ENCODE measurements at places on chromosomes 16 and 17.

- no peak for DNase-seq
Observed at GRCh38 chr17:7352503-7352889, 534 bp downstream of the KCTD11 start.

- peak; percentile 32 for DNase-seq
Observed at GRCh38 chr16:85162478-85163277, 50.4 kb upstream of the CIBAR2 start.

GRCh38 chr17:19448341-19449268 is 37.6 kb downstream of the RNF112 start:
- peak; percentile 25 for DNase-seq

- DNase-seq: no peak
Observed at GRCh38 chr17:35666070-35666469, 65.4 kb upstream of the RASL10B start.

DNA sequence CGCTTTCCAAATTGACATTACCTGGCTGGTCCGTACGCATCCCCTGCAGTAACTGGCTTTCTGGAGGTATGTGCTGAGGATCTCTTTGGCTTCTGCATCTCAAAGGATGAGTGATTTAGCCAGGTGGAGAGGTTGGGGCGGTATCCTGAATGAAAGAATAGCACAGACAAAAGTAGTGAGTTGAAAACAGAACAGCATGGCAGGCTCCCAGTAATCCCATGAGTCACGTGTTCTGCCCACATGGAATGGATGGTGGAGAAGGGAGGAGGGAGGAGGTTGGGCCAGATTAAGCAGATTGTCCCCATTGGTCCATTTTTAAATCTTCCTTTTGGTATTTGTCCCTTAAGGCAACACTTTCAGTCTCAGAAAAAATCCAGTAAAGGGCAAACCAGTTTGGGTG is 176.0 kb downstream of the WWOX start:
- no peak for DNase-seq

GRCh38 chr17:43758497-43759174 is at the start of gene SOST:
Gene SOST, minus strand, starts transcription at chr17:43758791. Its CDS starts 50 bp downstream, at chr17:43758741.
- no peak for DNase-seq

- no peak for DNase-seq
Observed at GRCh38 chr16:23110257-23110899, 38.9 kb downstream of the USP31 start.

GRCh38 chr16:35599429-35600160 is 2140.2 kb downstream of the TP53TG3F start:
- DNase-seq: peak; percentile 81

DNA sequence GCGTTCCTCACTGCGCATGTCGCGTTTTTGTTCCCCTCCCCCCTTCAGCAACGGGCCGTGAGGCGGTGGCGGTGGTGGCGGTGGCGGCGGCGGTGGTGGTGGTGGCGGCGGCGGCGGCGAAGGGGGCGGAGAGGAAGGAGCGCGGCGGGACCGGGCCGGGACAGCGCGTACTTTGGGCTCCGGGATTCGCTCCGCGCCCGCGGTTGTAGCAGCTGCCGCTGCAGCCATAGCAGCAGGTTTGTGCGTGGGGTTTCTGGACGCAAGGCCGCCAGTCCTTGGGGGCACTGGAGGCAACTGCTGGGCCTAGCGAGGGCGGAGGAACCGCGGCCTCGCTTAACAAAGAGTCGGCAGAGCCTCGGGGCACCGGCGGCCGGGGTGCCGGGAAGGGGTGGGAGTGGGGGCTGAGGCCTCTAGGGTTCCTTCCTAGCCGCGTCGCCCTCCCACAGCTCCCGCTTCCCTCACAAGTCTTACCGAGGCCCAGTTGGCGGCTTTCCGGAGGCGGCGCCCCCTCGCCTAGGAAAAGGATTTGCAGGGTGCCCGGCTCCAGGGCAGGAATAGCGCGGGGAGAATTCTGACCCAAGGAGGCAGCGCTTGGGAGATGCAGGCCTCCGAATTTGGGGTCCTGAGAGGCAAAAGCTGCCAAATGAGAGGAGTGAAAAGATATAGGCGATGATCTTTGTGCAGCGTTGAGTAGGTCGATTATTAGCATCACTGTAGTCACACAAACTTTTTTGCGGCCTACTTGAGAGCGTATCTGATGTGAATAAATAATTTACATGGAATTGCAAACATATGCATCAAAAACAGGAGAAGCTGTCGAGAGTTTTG is at the start of gene DDX42:
TSS of gene DDX42 (plus strand) at position 30 of the 828 bp plus-strand sequence. CDS start 12,880 bp downstream, outside the sequence.
- DNase-seq: peak; percentile 20

DNA sequence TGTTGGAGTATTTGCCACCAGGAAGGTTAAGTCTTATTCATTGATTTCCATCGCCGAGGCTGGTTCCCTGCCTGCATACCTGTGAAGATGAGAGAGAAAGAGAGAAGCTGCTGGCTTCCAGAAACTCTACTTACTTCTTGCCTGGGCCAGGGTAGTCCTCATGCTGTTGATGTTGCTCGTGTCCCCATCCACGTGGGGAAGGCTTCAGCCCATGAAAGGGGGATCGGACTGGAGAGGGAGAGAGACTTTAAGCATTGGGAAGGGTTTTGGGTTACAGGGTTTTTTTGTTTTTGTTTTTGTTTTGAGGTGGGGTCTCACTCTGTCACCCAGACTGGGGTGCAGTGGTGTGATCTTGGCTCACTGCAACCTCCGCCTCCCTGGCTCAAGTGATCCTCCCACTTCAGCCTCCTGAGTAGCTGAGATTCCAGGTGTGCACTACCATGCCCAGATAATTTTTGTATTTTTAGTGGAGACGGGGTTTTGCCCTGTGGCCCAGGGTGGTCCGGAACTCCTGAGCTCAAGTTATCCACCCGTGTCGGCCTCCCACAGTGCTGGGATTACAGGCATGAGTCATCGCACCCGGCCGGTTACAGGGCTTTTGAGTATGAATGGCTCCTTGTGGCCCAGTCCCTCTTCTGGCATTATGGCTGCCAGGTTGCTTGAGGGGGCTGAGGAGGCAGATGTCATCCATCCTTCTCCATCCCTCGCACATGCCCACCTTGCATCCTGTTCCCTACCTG is 26.6 kb downstream of the ITGB3 start:
- DNase-seq: peak; percentile 97

GRCh38 chr17:63490329-63490728 is 13.5 kb downstream of the ACE start:
- DNase-seq: no peak

- DNase-seq: no peak
Observed at GRCh38 chr17:64685705-64686104, 23.6 kb upstream of the SMURF2 start.

GRCh38 chr17:59392973-59393679 is 61.7 kb downstream of the YPEL2 start:
- DNase-seq: no peak

GRCh38 chr16:4979736-4980660 is 21.9 kb downstream of the SEC14L5 start:
- no peak for DNase-seq

GRCh38 chr17:58913552-58913951 is 157.9 kb downstream of the PPM1E start:
- DNase-seq: no peak

DNA sequence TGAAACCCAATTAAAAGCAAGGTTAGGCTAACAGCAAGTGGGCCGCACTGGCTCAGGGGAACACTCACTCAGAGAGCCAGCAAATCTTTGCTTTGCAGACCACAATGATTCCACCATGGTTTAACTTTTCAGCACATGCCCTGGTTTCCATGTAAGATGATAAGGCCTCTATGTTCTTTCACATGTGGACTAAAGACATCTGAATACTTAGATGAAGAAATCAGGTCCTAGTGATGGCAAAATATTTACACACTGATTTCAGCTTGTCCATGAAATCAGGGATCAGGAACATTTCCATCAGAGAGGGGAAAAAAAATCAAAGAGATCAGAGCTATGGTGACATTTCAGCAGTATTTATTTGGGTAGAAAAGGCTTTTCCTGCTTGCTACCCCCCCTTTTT is 258.2 kb upstream of the IRX5 start:
- DNase-seq: no peak

DNA sequence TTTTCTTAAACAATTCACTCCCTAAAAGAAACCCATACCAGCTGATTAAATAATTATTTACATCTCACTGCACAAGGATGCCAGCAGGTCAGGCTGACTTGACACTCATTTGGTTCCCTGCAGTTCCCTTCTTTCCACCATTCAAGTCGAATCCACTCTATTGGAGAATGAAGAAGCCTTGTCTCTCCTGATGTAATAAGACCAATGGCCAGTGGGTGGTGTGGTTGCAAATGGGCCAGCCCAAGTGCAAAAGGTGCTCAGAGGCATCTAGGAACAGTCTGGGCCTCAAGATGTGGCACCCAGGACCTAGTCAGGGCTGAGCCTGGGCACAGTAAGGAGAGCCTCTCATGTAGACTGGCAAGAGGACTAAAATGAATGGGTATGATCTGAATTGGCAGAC is 9.3 kb downstream of the C16orf78 start:
- DNase-seq: no peak

- no peak for DNase-seq
Observed at GRCh38 chr17:77504652-77505155, 363.9 kb downstream of the SEC14L1 start.

DNA sequence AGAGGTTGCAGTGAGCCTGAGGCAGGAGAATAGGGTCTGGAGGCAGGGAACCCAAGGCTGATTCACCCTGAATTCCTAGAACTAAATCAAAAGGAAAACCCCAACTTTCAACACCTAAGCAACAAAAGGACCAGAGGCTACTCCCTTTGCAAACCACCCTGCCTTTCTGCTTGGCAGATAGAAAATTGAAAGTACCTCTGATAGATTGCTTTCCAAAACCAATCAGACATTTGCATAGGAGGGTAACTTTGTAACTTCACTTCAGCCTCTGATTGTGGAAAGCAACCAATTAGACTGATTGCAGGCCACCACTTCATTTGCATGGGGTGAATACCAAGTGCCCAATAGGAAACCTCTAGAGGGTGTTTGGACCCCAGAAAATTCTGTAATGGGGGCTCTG is 10.9 kb upstream of the TMEM98 start:
- no peak for DNase-seq

DNA sequence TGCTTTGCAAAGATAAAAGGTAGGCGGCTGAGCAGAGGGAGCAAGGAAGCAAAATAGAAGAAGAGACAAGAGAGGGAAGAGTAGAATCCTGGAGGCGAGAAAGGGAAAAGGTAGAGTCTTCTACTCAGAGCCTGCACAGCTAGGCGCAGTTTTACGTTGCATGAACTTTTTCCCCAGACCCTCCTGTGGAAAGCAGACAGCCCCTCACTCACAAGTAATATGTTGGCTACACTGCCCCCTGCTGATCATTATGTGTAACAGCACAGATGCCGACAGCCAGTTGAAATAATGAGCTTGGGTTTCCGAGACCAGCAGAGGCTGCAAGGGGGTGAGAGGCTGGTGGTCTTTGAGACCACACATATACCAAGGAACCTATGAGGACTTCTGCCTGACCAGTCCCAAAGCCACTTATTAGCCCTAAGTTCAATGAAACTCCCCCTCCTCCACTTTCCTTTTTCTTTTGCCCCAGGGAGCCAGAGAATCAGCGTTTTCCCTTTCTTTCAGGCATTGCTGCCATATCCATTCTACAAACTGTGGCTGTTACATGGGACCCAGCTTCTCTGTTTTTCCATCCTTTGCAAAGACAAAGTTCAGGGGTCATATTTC is 22.5 kb upstream of the CMTR2 start:
- no peak for DNase-seq

DNA sequence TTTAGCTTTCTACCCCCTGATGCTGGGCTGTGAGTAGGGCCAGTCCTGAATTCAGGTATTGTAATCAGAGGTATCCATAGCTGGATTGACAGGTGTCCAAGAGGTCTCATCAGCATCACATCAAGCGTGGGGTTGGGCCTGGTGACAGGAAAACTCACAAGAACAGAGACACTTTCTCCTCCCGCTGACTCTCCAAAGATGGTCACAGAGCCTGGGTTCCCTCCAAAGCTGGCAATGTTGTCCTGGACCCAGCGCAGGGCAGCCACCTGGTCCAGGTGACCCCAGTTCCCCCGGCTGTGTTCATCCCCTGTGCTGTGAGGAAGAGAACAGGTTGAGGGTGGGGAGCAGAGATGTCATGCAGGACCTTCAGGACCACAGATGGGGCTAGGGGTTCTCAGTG is 11.7 kb downstream of the CES1 start:
- no peak for DNase-seq

- DNase-seq: no peak
Observed at GRCh38 chr17:73588891-73589290, 55.4 kb downstream of the SDK2 start.

GRCh38 chr17:59333836-59334235 is 2.4 kb downstream of the YPEL2 start:
- DNase-seq: no peak

DNA sequence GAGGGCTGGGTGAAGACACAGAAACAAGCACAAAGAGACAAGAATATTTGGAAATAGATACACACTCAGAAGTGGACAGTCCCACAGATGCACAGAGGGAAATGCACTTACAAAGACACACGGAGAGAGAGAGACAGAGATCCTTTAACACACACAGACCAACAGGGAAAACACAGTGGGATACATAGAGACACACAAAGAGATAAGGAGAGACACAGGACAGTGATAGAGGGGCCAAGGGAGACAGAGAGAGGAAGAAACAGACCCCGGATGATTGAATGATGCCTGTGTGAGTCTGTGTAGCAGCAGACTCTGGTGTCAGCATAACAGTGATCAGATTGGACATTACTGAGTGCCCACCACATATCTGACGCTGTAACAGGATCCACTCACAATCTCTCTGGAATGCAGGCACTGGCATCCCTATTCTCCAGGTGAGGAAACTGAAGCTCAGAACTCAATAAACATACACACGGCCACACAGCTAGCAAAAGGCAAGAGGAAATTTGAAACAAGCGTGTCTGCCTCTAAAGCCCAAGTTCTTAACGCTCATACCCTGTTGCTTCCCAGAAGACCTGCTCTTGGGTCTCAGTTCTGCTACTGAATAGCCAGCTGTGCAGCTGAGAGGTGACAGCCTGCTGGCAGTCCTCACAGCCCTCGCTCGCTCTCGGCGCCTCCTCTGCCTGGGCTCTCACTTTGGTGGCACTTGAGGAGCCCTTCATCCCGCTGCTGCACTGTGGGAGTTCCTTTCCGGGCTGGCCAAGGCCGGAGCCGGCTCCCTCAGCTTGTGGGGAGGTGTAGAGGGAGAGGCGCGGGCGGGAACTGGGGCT is 186.3 kb upstream of the NLRP1 start:
- no peak for DNase-seq

GRCh38 chr16:7422036-7422888 is 89.6 kb downstream of the RBFOX1 start:
- no peak for DNase-seq

DNA sequence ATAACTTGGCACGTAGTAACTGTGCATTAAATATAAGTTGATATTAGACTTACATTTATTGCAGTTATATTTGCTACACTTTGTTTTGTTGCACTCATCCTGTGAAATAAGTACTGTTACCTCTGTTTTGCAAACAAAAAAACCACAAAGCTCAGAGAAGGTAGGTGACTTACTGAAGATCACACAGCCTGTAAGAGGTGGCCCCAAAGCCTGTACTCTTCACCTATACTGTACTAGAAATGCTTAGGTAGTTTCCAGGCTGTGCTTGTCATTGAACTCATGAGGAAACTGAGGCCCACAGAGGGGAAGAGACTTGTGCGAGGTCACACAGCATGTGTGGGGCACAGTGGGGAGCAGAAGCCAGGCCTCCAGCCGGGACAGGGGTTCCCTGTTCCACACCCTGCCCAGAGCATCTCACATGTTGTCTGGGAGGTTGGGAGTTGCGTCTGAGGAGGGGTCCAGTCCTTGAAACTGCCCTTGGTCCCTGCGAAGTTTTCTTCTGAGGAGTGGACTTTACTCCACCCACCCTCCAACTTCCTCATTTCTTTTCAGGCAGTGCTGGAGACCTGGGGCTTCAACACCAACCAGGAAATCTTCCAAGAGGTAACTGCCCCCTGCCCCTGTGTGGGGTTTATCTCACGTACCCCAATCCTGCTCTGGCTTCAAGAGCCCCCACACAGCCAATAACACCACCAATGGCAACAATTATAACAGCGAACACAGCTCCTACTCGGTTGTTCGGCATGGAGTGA is 13.0 kb downstream of the CETP start:
- no peak for DNase-seq

Measured in RCC 7860 (cell line).